ENCODE measurements at places on chromosomes 6 and 20. TPM values are rescaled to one million over a fixed set of nuclear protein-coding genes. Genes with fewer than 3 reads are reported as not detected.

- H3K27ac ChIP-seq, result no peak overlapping the region
- no peaks in the 10 kb centered on the region for H3K4me1 ChIP-seq
- H3K36me3 ChIP-seq, result peaks cover 87% of the 10 kb centered on the region
- no peaks in the 10 kb centered on the region for H3K27me3 ChIP-seq
- no peak overlapping the region for H3K4me3 ChIP-seq
These were observed 15.1 kb downstream of the AAR2 start for GRCh38 chr20:36251426-36251825.

DNA sequence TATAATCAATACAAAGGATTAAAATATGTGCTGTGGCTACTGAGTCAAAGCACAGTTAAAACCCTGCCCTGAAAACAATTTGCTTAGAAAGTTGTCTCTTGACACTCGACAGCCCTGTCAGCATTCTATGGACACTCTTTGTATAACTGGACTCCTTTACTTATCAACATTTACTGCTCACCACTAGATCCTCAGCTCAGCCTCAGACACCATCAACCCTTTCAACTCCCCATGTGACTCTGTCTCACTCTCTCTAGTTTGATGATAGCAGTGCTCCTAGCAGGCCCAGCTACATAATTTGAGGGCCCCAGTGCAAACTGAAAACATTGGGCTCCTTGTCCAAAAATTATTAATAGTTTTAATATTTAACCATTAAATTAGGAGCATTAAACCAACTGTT, 181.8 kb downstream of the TENT5A start:
- no peaks in the 10 kb centered on the region for H3K4me1 ChIP-seq
- no peak overlapping the region for H3K4me3 ChIP-seq
- no peaks in the 10 kb centered on the region for H3K27me3 ChIP-seq
- no peak for DNase-seq
- H3K36me3 ChIP-seq, result no peaks in the 10 kb centered on the region

GRCh38 chr6:82651845-82652335, 288.3 kb downstream of the TPBG start:
- H3K27ac ChIP-seq, result no peak overlapping the region
- H3K36me3 ChIP-seq, result no peaks in the 10 kb centered on the region
- no peaks in the 10 kb centered on the region for H3K4me1 ChIP-seq

DNA sequence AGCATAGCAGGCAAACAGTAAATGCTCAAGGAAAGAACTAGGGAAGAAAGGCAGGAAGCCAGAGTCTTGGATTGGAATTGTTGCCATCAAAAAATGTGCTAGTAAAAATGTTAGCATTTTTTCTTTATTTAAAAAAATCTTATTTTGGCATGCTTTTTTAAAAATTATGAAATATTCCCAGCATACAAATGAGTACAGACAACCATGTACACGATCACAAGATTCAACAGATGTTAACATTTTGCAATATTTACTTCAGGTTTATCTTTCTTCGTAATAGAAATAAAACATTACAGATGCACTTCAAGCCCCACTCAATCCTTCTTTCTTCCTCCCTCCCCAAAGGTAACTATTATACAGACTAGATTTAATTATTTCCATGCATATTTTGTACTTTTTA, 27.4 kb upstream of the NOP56 start:
- H3K4me3 ChIP-seq, result no peak overlapping the region
- H3K4me1 ChIP-seq, result no peaks in the 10 kb centered on the region
- no peak for DNase-seq
- no peaks in the 10 kb centered on the region for H3K36me3 ChIP-seq
- no peaks in the 10 kb centered on the region for H3K27me3 ChIP-seq
- H3K27ac ChIP-seq, result no peak overlapping the region

- H3K27ac ChIP-seq, result no peak overlapping the region
- peaks cover 22% of the 10 kb centered on the region for H3K27me3 ChIP-seq
- H3K36me3 ChIP-seq, result no peaks in the 10 kb centered on the region
- H3K4me1 ChIP-seq, result peaks cover 3% of the 10 kb centered on the region
These were observed 556 bp downstream of the BEND6 start for GRCh38 chr6:56955171-56956155.

GRCh38 chr6:122399055-122399347, 451 bp upstream of the HSF2 start:
- H3K27ac ChIP-seq, result peak overlapping the region; percentile 64
- no peak overlapping the region for H3K4me3 ChIP-seq
- no peaks in the 10 kb centered on the region for H3K36me3 ChIP-seq
- no peaks in the 10 kb centered on the region for H3K27me3 ChIP-seq
- peaks cover 12% of the 10 kb centered on the region for H3K4me1 ChIP-seq
- no peak for DNase-seq

- DNase-seq, result no peak
- H3K27me3 ChIP-seq, result no peaks in the 10 kb centered on the region
- H3K27ac ChIP-seq, result no peak overlapping the region
- H3K4me3 ChIP-seq, result no peak overlapping the region
These were observed 134.9 kb downstream of the TMEM200A start for GRCh38 chr6:130500693-130501092.

GRCh38 chr20:57425150-57426013, 34.2 kb downstream of the RBM38 start:
- H3K36me3 ChIP-seq, result no peaks in the 10 kb centered on the region
- no peak overlapping the region for H3K27ac ChIP-seq
- peaks cover 44% of the 10 kb centered on the region for H3K4me1 ChIP-seq
- H3K27me3 ChIP-seq, result peaks cover 11% of the 10 kb centered on the region
- no peak for DNase-seq
- H3K4me3 ChIP-seq, result peak overlapping the region; percentile 12

DNA sequence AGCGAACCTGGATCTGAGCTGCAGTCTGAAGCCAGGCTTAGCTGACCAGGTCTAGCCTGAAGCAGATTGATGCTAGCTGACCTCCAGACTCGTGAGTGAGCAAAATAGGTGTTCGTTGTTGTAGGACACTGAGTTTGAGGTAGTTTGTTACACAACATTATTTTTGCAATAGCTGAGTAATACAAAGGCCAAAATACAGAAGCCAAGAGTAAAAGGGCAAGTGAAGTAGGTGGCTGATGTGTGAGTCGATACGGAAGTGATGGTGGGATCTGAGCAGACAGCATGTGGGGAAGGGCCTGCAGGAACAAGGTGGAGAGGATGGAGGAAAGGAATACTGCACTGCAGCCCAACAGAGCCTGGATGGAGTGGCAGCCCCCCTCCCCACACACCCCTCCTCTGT, 8.5 kb upstream of the SPATS1 start:
- no peak overlapping the region for H3K27ac ChIP-seq
- no peak for DNase-seq
- H3K36me3 ChIP-seq, result no peaks in the 10 kb centered on the region
- H3K4me3 ChIP-seq, result no peak overlapping the region
- H3K4me1 ChIP-seq, result no peaks in the 10 kb centered on the region
- peaks cover 17% of the 10 kb centered on the region for H3K27me3 ChIP-seq

DNA sequence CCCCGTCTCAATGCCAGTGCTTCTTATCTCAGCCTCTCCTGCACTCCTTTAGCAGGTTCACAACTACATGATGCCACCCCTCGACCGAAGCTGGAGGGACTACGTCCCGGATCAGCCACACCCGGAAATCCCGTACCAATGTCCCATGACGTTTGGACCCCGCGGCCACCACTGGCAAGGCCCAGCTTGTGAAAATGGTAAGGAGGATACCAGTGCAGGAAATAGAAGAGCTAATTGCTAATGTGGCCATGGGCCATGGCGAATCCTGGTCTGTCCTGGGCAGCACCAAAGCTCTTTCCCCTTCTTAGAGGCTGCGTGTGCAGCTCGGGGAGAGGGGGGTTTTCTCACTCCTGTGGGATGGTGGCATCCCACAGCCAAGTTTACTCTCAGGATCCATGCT, 5.5 kb downstream of the IRF4 start:
- no peak overlapping the region for H3K4me3 ChIP-seq
- DNase-seq, result no peak
- peaks cover 7% of the 10 kb centered on the region for H3K36me3 ChIP-seq
- peaks cover 15% of the 10 kb centered on the region for H3K4me1 ChIP-seq
- no peak overlapping the region for H3K27ac ChIP-seq

DNA sequence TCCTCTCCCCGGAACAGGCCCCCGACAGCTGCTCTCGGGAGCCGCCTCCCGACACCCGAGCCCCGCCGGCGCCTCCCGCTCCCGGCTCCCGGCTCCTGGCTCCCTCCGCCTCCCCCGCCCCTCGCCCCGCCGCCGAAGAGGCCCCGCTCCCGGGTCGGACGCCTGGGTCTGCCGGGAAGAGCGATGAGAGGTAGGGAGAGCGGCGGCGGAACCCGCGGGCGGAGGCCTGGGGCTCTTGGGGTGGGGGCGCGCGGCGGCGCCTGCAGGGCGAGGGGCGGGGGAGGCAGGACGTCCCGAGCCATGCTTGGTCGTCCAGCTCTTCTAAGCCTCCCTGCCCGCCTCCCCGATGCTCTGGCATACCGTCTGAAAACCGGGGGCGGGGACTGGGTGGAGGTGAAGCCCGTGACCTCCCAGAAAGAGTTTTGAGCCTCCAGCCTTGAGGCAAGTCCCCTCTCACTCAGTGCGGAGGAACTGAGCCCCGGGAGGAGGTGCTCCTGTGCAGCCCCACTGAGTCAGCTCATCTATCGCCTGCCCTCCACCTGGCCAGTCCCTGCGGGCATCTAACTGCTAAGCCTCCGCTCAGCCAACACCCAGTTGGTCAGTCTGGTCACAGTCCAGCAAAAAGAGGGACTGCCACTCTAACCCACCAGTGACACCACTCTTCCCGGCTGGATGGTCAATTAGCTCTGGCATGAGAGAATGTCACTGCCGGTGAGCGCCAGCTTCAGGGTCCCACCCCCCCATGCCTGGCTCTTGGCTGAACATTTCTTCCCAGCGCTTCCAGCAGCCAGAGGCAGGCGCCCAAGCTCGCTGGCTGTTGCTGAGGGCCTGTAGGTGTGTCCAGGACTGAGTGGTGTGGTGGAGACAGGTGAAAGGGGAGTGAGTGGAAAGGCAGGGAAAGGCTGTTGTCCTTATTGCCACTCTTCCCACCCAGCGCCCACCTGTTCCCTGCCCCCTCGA, 482 bp downstream of the DDR1 start:
- peaks cover 10% of the 10 kb centered on the region for H3K36me3 ChIP-seq
- H3K4me3 ChIP-seq, result peak overlapping the region; percentile 52
- H3K27ac ChIP-seq, result no peak overlapping the region
- H3K4me1 ChIP-seq, result peaks cover 38% of the 10 kb centered on the region

DNA sequence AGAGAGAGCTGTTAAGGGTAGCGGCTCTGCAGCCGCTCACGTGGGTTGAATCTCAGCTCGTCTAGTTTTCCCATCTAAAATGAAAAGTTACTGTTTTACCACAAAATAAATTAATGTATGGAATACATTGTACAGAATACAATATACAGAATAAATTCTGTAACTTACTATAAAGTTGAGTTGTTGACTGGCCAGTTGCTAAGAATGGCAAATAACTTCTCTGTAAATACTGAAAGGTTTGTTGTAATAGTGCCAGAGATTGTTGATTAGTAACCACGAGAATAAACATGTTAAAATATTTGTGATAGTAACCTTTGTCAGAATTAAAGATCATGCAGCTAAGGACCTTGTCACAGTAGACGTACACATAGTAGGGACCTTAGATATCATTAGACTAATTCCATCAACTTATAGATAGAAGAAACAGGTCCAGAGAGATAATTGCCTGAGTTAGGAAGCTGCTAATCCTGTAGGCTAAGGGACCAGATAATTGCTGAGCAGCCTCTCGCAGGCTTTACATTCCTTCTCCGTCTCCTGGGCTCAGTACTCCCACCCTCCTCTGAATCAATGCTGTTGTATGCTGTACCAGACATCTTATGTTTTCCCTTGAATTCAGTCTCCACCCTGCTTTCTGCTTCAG, 544 bp upstream of the NRM start:
- peaks cover 21% of the 10 kb centered on the region for H3K4me1 ChIP-seq
- H3K4me3 ChIP-seq, result peak overlapping the region; percentile 57
- H3K27me3 ChIP-seq, result no peaks in the 10 kb centered on the region
- DNase-seq, result no peak
- no peaks in the 10 kb centered on the region for H3K36me3 ChIP-seq
- peak overlapping the region; percentile 20 for H3K27ac ChIP-seq

- H3K4me1 ChIP-seq, result peaks cover 25% of the 10 kb centered on the region
- no peak for DNase-seq
- H3K27ac ChIP-seq, result peak overlapping the region; percentile 42
- no peaks in the 10 kb centered on the region for H3K27me3 ChIP-seq
- no peaks in the 10 kb centered on the region for H3K36me3 ChIP-seq
These were observed 714 bp downstream of the AIF1 start for GRCh38 chr6:31615748-31616147.

DNA sequence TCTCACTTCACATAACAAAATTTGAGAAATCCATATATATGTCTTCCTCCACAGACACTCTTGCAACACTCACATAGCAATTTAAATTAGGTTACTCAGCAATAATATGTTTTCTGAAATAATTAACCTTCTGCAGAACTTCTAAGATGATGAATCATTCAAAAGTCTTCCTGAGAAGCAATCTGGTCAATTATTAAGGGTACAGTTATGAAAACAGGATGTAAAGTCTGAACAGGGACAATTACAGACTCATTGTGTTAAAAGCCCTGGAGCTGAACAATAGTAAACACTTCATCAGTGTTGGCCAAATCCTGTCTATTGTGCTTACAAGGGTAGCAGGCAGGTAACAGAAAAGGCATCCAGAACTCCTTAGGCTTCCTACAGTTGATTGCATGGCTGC, 75.4 kb downstream of the FILIP1 start:
- no peaks in the 10 kb centered on the region for H3K27me3 ChIP-seq
- no peaks in the 10 kb centered on the region for H3K36me3 ChIP-seq
- no peaks in the 10 kb centered on the region for H3K4me1 ChIP-seq
- H3K27ac ChIP-seq, result no peak overlapping the region
- H3K4me3 ChIP-seq, result no peak overlapping the region

DNA sequence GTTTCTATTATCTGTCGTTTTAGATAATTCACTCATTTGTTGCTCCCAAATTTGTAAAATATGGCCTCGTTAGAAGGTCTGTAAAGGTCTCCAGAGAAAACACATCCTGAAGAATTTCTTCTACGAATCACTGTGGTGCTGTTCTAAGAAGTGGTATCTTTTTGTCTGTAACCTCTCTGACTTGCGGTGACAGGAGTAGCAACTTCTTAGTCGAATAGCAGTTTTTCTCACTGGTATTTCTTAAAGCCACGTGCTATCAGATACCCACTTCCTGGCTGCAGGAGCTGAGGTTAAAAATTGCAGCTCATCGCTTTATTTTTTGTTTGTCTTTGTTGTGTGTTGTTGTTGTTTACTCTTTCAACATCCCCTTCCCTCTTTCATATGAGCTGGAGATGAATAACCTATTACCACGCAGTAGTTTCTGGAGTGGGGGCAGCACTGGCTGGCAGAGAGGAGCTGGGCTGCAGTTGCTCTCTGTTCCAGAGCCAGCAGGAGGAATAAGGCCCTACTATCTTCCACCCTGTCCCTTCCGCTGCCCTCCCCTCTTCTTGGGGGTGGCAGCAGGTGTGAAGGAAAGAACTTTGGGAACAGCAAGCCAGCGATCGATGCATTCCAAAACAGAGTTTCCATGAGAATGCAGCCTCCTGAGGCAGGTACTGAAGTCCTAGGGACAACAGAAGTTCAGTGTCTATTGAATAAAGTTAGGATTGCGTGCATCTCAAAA, 64.7 kb downstream of the C6orf118 start:
- H3K27ac ChIP-seq, result no peak overlapping the region
- no peaks in the 10 kb centered on the region for H3K36me3 ChIP-seq
- H3K4me1 ChIP-seq, result no peaks in the 10 kb centered on the region
- DNase-seq, result no peak
- no peak overlapping the region for H3K4me3 ChIP-seq

Gene TRIM31
- total RNA-seq, result not detected

Gene DCDC2
- total RNA-seq, result 0.13 TPM

Gene CASS4
- total RNA-seq, result 9.7 TPM

Gene PNLDC1
- 0.26 TPM for total RNA-seq

Gene SLC17A1
- not detected for total RNA-seq

Gene TP53INP2
- total RNA-seq, result 1.3 TPM

Gene HNF4A
- not detected for total RNA-seq

Gene IPCEF1
- 132 TPM for total RNA-seq
